Amniotic stem cell (primary cell): ENCODE measurements at places on chromosomes 1 and 21.

DNA sequence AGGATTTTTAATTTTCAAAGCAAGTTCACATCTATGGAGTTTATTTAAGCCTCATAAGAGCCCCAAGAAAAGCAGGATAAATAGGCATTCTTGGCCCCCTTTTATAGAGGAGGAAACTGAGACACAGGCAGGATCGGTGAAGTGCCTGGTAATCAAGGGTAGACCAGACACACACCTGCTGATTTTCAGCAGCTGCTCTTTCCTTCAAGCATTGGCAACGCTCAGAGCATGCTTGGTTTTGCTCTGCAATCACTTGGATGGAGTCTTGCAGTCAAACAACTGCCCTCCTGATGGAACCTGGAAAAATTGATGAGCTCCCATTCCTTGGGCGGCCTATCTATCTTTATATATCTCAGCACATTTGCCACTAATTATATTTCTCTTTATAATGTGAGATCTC, 478.9 kb upstream of the CAMK1G start:
- no peak for DNase-seq

DNA sequence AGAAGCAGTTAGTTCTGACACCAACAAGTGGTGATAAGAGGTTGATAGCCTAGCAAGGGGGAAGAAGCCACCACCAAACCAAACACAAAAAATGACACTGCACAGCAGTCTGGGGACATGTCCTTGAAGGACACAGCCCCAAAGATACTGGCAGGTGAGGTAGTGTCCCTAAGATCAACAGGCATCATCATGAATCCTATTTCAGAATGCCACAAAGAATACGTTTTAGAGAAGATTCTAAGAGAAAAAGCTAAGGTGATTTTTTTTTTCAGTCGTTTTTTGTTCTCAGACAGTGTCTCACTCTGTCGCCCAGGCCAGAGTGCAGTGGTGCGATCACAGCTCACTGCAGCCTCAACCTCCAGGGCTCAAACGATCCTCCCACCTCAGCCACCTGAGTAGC, 19.6 kb downstream of the MTHFR start:
- DNase-seq: no peak

DNA sequence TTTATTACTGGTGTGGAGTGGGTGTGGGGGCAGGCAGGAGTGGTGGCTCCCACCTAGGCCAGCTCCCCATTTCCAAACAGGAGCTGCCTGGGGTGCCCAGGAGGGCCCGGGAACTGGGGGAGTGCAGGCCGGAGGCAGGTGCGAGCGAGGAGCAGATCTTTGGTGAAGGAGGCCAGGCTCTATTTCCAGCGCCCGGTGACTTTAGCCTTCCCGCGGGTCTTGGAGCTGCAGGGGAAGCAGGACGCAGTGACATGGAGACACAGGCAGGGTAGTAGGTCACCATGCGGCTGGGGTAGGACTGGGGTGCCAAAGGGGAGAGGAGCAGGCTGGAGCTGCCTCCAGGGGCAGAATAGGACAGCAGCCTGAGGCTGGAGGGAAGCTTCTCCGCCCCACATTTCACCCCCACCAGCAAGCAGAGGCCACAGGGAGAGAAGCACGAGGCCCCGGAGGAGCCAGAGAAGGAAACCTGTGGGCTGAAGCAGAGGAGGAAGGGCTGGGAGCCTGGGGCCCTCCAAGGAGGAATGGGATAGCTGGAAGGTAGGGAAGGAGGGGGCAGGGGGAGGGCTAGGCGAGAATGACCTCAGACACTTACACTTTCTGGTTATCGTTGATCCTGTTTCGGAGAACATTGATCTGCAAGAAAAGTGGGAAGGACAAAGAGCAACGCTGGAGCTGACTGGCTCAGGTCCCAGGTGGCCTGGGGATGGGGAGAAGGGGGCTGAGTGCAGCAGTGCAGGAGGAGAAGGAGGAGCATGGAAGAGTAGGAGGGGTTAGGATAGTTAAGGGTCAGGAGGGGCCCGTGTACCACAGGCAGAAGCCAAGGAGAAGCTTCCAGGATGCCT, 18.2 kb downstream of the TNNT2 start:
- DNase-seq: no peak

GRCh38 chr1:67058242-67058641, 4.3 kb upstream of the SLC35D1 start:
- DNase-seq: no peak

- DNase-seq: no peak
Measured at GRCh38 chr1:175520186-175520585, 223.2 kb downstream of the TNR start.

DNA sequence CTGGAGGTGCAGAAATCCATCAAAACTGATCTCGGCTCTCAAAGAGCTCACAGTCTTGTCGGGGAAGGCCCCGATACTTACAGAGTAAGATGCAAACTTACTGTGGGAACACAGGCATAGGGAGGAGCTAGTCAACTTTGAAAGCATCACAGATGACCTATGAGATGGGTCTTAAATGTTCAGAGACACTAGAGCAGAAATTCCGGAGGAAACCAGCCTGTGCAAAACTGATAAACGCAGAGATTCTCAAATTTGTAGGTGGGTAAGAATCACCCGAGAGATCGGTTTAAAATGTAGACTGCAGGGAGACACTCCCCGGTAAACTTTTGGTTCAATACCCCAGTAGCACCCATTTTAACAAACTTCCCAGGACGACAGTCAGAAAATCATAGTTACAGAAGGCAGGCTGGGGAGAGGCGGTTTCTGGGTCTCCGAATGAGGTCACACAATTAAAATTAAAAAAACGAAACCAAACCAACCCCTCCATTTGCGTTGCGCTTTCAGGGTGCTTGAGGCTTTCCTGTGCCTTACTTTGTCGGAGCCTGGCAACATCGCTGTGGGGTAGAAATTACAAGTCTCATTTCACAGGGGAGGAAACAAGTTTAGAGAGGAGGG, 755 bp upstream of the THRAP3 start:
- no peak for DNase-seq

- DNase-seq: no peak
Measured at GRCh38 chr1:170660281-170660713, 3.6 kb upstream of the PRRX1 start.

GRCh38 chr21:34930971-34931370, 118.1 kb downstream of the RUNX1 start:
- no peak for DNase-seq
